ENCODE measurements at places on chromosomes 1 and 21.
A peak's percentile ranks its signal among the peaks of the same experiment; 100 is the strongest.

GRCh38 chr1:27031235-27032118, 18.8 kb upstream of the TENT5B start:
- DNase-seq = no peak

- DNase-seq = no peak
These were observed 55.8 kb downstream of the SLC27A3 start for GRCh38 chr1:153831026-153831425.

- no peak for DNase-seq
These were observed 161.2 kb downstream of the NCAM2 start for GRCh38 chr21:21159253-21159899.

DNA sequence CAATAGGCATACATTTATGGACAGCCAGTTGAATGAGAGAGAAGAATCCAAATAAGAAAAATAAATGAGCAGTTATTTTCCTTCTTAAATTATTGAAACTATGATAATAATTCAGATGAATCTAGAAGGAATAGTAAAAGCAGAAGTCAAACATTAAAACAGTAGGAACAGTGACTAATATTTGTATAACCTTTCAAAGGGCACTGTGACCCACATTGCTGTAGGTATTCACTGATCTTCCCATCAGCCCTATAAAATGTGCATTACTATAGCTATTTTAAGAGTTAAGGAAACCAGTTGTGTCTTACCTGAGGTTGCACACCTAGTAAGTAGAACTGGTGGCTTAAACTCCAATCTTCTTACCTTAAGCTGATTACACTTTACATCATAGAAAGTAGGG, 102.8 kb upstream of the ARTN start:
- DNase-seq = no peak

DNA sequence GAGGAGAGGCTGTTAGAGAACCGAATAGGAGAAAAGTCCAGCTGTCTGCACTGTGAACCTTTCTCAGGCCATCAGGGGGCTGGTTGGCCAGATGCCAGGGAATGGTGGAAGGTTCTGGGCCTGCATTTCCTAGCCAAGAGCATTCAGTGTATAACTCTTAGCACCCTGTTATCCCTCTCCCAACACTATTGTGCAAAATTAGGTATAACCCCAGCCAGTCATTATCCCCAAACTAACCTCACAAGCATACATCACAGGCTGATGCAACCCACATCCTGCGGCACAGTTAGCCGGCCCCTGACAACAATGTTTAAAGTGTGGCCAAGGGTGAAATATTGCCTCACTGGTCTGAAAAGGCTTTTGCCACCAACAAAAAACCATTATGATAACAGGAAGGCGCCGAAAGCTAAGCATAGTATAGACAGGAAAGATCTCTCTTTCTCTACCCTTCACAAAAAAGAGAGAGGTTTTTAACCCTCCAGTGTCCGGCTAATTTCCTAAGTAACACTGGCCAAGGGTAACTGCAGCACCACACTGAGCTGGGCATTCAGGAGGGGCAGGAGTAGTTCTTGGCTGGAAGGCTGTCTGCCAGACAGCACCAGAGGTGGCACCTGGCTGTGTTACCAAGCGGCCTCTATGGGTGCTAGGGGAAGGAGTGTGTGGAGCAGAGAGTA, 77.3 kb upstream of the BCAR3 start:
- DNase-seq = no peak

DNA sequence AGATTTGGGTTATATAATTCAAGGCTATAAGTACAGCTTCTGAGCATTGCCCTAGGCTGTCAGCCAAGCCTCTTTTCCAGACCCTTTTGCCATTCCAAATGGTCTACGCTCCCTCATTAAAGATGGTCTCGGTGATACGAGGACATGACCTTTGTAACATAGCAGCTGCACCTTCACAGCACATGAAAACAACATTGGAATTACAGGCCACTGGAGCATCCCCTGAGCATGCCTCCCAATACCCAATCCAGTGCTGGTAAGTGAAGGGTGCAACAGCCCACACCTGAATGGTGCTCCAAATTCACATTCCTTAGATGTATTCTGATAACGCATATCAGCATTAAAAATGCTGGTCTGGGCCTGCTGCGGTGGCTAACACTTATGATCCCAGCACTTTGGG, 20.1 kb upstream of the PTPRF start:
- DNase-seq = no peak

DNA sequence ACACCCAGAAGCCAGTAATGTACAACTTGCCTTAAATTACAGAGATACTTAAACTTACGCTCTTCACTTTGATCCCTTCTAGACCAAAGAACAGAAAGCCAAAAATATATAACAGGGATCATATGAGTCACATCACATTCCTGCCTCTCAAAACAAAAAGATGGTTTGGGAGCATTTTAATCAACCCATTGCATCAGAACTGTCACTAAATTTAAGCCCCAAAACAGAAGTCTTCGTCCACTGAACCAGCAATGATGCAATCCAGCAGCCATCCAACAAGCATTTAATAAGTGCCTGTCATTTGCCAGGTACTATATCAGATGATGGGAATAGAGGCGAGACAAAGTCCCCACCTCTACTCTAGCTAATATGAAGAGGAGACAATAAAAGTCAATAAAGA, 42.7 kb upstream of the GLIS1 start:
- no peak for DNase-seq

GRCh38 chr1:206921772-206922265, at the start of gene FCMR:
TSS of gene FCMR (minus strand) at chr1:206921941. CDS start at chr1:206921854, 87 bp downstream.
- DNase-seq = no peak

DNA sequence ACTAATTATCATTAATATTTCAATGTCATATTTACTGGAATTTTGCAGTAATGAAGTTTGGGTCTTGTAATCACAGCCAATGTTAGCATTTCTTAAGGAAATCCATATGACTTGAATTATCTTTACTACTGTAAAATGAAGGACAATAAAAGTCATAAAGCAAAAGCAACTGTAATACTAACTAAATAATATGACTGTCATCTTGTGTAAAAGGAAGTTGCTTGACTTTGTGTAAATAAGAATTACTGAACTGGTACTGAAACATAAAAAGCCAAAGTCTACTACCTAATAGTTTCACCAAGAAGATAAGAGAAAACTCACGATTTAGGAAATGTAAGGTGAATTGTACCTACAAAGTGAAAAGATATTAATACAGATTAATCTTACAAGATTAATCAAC, 57.5 kb downstream of the ATP6V1G3 start:
- no peak for DNase-seq

DNA sequence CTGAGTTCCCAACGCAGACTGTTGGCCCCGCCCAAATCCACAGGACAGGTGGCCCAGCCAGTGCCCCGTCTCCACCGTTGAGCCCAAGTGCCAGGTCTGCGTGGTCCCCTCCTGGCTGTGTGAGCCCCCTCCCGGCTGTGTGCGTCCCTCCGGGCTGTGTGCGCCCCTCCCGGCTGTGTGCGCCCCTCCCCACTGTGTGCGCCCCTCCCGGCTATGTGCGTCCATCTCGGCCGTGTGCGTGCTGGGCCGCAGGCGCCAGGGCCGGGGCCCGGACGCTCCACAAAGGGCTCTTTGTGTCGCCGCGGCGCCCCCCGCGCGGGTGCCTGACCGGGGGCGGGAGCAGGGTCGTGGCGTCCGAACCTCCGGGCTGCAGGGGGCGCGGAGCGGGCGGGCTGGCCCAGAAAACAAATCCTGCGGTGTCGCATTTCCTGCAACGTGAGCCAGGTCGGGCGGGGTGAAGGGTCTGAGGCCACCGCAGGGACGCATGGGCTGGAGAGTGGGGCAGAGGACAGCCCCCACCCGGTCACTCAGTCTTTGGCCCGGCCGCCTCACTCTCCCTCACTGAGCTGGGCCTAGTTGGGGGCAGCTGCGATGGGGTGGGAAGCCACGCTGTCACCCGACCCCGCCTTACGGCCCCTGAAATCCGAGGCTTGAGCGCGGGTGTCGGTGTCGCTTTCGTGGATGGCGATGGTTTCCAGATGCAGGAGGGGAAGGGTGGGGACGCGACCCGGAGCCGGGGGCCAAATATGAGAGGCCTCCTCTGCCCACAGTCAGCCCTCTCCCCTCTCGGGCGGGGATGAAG, 18.8 kb downstream of the TNFRSF25 start:
- DNase-seq = no peak

DNA sequence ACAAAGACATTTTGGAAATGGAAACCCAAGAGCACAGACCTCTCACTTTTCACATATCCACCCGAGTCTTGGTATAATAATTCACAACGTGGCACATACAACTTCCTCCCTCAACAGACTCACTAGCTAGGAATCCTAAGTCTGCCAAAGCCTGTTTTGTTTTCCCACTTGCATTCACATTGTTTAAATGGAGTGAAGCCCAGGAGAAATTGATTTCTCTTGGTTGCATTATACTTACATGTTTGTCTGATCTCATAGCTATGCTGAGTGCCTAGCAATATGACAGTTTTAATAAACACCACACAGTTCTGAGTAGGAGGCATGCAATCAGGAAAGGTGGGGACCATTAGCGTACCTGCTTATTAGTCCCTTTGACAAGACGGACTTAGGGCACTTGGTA, 348.6 kb upstream of the ADGRL4 start:
- no peak for DNase-seq

- DNase-seq = no peak
These were observed 19.8 kb upstream of the PTP4A2 start for GRCh38 chr1:31957701-31958674.

- no peak for DNase-seq
These were observed 563 bp downstream of the QSOX1 start for GRCh38 chr1:180155182-180155682.

DNA sequence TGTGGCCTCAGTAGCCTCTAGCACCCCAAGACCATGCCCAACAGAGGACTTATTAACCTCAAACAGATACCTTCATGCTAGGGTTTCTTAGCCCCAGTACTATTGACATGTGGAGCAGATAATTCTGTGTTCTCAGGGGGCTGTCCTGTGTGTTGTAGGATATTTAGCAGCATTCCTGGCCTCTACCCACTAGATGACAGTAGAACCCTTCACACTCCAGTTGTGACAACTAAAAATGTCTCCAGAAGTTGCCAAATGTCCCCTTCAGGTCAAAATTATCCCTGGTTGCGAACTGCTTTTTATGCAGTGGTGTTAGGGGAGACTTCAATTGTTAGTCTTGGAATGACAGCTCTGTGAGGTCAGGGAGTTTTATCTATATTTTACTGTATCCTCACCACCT, 8.1 kb downstream of the KAZN start:
- DNase-seq = no peak

- no peak for DNase-seq
These were observed 12.6 kb downstream of the ZYG11B start for GRCh38 chr1:52738893-52739292.

GRCh38 chr1:22281521-22282363, 138.8 kb upstream of the WNT4 start:
- no peak for DNase-seq

DNA sequence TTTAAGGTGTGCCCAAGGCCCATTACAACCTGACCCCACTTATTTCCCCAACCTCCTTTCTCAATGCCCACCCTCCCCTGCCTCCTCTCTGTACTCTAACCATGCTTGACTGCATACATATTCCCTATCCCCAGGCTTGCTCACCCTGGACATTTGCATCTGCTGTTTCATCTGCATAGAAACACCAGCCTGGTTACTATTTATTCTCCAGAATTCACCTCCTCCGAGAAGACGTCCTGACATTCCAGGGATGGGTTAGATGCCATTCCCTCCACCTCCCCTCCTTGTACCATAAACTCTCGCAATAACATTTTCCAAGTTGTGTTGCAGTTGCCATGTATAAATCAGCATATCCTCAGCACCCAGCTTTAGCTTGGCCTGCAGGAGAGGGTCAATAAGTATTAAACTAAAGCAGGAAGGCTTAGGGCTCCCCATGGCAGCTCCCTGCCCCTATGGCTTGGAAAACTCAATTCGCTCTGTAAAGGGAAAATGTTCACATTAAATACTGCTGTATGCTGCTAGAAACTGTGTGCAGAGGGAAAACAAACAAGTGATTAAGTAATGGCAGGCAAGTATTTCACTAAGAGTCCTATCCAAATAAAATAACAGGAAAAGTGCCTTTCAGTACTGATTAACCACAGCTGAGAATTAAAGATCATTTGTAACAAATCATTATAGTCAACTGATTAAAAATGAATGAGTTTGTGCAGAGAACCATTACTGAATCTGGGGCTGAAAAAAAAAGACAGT, 202.3 kb downstream of the TNR start:
- no peak for DNase-seq

DNA sequence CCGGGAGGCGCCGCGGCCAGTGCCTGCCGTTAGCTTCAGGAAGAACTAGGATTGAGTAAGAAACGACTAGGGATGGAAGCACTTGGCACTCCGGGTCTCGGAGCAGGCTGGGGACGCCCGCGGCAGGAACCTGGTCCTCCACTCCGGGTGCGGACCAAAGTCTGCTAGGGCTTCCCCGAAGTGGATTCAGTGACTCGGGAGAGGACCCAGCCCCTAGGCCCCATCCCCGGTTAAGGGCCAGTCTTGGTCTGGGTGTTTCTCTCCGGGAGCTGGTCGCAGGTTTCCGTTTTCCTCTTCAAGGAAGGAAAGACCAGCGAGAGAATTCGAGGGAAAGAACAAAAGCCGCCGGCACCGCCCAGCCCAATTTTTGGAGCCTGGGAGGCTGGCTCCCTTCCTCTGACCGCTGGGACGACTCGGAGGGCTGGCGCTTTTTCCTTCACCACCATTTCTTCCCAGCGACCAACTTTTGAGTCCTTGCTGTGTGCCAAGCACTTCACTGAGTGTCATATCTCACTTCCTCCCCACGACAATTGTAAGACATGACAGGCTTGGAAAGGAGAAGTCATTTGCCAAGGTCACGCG, 16.8 kb upstream of the STMN1 start:
- peak; percentile 8 for DNase-seq

DNA sequence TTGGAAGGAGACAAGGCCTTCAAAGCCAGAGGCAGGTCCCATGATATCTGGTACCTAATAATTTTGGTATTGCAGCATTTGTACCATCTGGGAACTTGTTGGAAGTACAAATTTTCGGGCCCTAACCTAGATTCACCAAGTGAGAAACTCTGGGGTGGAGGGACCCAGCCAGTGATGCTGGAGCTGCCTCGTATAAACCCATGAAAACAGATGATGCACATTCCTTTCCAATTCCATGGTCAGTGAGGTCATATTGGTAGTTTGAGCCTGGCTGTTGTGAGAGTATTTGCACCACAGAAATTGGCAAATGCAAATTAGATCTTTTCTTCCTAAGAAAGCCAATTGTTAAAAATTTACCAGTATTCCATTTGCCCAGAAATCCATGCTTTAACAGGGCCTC, 269.6 kb upstream of the PLXNA2 start:
- no peak for DNase-seq

DNA sequence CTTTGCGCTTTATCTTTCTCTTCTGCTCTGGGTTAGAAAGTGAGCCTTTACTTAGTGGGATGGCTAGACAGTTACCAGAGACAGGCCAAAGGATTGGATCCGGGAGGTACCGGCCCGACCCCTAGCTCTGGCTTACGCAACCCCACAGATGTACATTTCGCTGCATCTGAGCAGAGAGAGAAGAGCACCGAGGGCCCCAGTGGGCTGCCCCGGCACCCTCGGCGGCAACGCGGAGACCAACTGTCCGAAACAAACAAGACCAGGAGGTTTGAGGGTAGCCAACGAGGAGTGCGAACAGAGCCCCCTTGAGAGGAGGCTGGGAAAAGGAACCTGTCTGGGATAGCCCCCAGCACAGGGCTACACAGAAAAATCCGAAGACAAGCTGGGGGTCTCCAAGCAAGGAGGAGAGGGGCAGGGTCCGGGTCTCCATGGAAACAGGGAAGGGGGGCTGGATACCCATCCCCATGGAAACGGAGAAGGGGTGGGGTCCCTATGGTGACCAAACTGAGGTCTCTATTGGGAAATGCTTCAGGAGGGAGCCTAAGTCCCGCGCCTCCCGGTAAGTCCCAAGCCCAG, 373 bp downstream of the MTF1 start:
- DNase-seq = no peak
